ENCODE measurements at places on chromosomes 3 and 15.

- DNase-seq, result no peak
These were observed 55.4 kb downstream of the ATP13A4 start for GRCh38 chr3:193499136-193499770.

GRCh38 chr15:63506537-63507035 lies 2.2 kb downstream of the USP3 start:
- no peak for DNase-seq

GRCh38 chr3:163213838-163214237 lies 1717.2 kb downstream of the OTOL1 start:
- no peak for DNase-seq

GRCh38 chr3:4908433-4909156 lies 70.6 kb upstream of the BHLHE40 start:
- DNase-seq, result no peak
